ENCODE measurements at places on chromosomes 11 and 22.

DNA sequence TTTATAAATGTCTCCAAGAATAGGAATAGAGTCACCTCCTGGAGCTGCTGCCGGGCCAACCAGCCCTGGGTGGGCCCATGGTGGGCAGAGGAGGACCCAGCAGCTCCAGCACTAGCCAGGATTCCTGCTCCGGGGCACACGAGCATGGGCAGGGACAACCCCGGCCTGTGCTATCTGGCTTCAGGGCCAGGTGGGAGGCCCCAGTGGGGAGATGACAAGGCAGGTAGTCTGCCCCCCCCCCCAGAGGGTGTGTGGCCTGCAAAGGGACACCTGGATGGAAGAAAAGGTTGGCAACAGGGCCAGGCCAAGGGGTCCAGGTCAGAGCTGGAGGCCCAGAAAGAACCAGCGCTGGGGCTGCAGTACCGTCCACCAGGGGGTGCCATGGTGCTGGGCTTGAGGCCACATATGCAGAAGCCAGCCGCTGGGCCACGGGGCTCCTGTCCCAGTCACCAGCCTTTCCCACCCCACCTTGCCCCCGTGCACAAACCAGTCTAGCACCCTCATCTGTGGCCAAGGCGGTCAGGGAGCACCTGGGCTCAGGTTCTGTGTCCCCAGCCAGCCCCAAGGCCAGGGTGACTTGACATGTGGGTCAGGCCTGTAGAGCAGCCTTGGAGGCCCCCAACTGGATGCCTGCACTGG, 3.4 kb downstream of the TSPAN32 start:
- DNase-seq = peak; percentile 77

GRCh38 chr11:44088871-44089270, 6.6 kb upstream of the EXT2 start:
- no peak for DNase-seq

DNA sequence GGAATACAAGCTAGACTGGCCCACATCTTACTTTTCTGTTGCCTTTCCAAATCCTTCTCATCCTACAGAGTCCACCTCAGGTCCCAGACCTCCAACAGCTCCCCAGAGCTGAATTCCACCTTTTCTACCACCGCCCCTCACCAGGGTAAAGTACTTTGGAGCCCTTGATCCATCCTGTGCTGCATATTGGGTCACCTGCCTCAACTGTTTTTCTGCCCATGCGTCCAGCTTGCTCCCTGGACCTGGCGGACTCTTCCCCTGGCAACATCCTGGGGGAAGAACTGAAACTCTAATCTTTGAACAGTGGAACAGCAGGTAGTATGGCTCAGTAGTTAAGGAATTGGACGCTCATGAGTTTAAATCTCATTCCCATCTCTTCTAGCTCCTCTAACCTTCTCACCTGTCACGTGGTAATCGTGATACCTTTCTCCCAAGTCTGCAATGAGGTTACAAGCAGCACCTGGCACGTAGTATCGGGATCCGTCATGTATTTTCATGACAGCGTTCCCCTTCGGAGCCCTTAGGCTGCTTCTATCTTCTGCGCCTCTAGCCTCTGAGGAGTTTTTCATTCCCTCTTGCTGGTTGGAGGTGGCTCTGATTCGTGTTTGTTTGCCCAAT, 98.1 kb downstream of the CEP164 start:
- no peak for DNase-seq

- DNase-seq = no peak
Observed at GRCh38 chr22:48267681-48268080, 1505.2 kb downstream of the TBC1D22A start.

- no peak for DNase-seq
Observed at GRCh38 chr11:117925198-117925925, 3.8 kb downstream of the TMPRSS13 start.

GRCh38 chr22:18115906-18116371, 5.3 kb downstream of the TUBA8 start:
- DNase-seq = no peak

- no peak for DNase-seq
Observed at GRCh38 chr11:70421123-70421522, 22.8 kb downstream of the CTTN start.

GRCh38 chr11:120775986-120776951, 247.6 kb upstream of the TBCEL start:
- DNase-seq = no peak

All from hindlimb muscle (tissue), 1 donor.